ENCODE measurements at places on chromosomes 6 and 20. TPM values are rescaled to one million over a fixed set of nuclear protein-coding genes. Genes with fewer than 3 reads are reported as not detected.

DNA sequence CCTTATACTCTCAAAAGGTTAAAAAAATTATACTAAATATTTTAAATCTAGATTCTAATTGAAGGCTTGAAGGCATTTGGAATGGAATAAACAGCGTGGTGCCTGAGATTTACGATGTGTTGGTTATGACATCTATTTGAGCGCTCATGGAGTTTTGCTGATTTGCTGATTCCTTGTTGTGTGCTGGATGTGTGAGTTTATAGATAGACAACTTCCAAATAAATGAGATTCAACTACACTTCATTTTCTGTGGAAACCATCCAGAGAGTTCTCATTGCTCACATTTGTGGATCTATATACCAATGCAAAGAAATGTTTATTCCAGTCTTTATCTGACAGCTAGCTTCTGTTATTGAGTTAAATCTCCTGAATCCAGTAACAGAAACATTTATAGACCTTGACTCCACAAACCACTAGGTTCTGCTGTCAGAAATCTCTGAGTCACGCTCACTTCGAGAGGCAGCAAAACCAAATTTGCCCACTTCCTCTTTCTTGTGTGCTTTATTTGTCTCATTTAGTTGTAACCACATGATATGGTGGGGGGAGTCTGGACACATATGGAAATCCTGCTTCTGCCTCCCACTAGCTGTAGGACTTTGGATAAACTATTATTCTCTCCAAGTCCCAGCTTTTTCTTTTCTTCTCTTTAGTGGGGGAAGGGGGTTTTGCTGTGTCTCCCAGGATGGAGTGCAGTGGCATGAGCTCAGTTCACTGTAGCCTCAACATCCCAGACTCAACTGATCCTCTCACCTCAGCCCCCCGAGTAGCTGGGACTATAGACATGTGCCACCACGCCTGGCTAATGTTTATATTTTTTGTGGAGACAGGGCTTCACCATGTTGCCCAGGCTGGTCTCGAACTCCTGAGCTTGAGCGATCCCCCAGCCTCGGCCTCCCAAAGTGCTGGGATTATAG, 54.5 kb downstream of the IPCEF1 start:
- H3K4me3 ChIP-seq = no peak overlapping the region
- H3K27me3 ChIP-seq = no peaks in the 10 kb centered on the region
- no peaks in the 10 kb centered on the region for H3K36me3 ChIP-seq
- no peak overlapping the region for H3K27ac ChIP-seq

- H3K4me1 ChIP-seq = peaks cover 57% of the 10 kb centered on the region
- H3K27ac ChIP-seq = peak overlapping the region; percentile 0
- no peak for DNase-seq
- no peaks in the 10 kb centered on the region for H3K36me3 ChIP-seq
- H3K27me3 ChIP-seq = no peaks in the 10 kb centered on the region
Measured at GRCh38 chr6:85461798-85462170, 11.9 kb downstream of the NT5E start.

DNA sequence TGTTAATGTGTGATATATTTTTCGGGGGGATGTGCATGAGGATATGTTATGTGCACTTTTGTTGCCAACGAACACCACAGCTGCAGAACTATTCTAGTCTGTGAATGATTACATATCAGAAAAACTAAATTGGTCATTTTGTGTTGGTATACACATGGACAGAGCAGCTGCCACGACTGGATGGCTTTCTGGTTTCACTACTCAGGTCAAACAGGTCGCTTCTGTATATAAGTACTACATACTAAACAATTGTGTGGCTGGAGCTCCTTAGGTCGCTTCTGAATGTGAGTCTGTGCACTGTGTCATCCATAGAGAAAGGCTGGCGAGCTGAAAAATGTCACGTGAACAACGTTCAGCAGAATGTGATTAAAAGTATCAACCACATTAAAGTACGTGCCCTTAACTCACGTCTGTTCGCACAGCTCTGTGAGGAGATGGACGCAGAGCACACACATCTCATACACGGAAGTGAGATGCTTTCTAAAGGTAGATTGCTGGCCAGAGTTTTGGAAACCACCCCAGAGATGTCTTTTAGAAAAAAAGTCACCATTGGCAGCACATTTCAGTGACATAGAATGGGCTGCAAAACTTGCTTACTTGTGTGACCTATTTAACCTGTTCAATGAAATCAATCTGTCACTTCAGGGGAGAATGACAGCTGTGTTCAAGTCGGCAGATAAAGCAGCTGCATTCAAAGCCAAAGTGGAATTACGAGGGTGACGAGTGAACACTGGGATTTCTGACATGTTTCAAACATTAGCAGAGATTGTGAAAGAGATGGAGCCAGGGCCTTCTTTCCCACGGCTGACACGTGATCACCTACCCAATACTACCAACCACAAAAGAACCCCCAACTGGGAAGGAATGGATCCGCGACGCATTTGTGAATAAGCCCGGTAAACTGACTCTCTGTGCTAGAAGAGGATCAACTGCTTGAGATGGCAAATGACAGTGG, 176.6 kb downstream of the PDE10A start:
- no peak for DNase-seq
- no peaks in the 10 kb centered on the region for H3K4me1 ChIP-seq
- no peaks in the 10 kb centered on the region for H3K36me3 ChIP-seq
- H3K27ac ChIP-seq = no peak overlapping the region
- no peak overlapping the region for H3K4me3 ChIP-seq

DNA sequence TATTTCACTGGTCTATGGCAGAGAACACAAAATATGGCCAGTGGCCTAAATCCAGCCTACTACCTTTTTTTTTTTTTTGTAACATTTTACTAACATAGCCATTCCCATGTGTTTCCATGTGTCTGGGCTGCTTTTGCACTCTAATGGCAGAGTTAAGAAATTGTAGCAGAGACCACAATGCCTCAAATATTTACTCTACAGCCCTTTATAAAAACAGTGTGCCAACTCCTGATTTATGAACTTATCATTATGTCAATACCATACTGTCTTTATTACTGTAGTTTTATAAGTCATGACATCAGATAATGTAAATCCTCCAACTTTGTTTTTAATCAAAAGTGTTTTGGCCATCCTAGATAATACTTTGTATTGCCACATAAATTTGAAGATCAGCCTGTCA, 27.4 kb upstream of the CAP2 start:
- no peaks in the 10 kb centered on the region for H3K36me3 ChIP-seq
- H3K27me3 ChIP-seq = no peaks in the 10 kb centered on the region
- DNase-seq = no peak

- no peak overlapping the region for H3K27ac ChIP-seq
Measured at GRCh38 chr6:166235666-166236292, 68.1 kb upstream of the TBXT start.

GRCh38 chr6:132341646-132342045, 59.6 kb downstream of the MOXD1 start:
- no peaks in the 10 kb centered on the region for H3K4me1 ChIP-seq
- H3K4me3 ChIP-seq = no peak overlapping the region
- H3K27ac ChIP-seq = no peak overlapping the region

GRCh38 chr20:52103335-52103912, 88.2 kb downstream of the ZFP64 start:
- no peak overlapping the region for H3K27ac ChIP-seq
- peaks cover 30% of the 10 kb centered on the region for H3K4me1 ChIP-seq
- no peak for DNase-seq
- peaks cover 36% of the 10 kb centered on the region for H3K27me3 ChIP-seq

DNA sequence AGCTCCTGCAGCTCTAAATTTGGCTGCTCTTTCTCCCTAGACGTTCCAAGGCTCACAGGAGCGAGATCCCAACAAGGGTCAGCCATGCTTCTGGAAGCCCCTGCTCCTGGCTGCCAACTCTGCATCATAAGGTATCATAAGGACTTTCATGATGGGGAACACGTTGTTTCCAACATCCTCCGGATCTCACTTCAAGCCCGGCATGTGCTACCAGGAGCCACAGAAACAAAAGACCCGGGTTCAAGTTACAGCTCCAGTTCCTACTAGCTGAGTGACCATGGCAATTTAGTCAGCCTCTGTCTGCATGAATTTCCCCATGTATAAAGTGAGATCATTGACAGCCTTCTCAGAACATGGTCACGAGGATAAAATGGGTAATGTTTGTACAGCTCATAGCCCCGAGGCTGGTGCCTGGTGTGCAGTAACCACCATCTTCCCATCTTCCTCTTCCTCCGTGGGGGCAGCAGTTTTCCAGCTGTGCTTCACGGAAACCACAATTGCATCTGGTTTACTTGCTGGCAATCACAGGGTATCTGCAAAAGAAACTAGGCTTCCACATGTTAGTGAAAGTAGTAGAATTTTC, 209.0 kb upstream of the ECI2 start:
- H3K36me3 ChIP-seq = no peaks in the 10 kb centered on the region
- no peaks in the 10 kb centered on the region for H3K27me3 ChIP-seq
- no peaks in the 10 kb centered on the region for H3K4me1 ChIP-seq
- DNase-seq = no peak

- H3K36me3 ChIP-seq = no peaks in the 10 kb centered on the region
- no peak overlapping the region for H3K27ac ChIP-seq
- DNase-seq = no peak
- H3K4me3 ChIP-seq = no peak overlapping the region
- H3K4me1 ChIP-seq = no peaks in the 10 kb centered on the region
Measured at GRCh38 chr6:163790266-163790840, 375.8 kb downstream of the QKI start.

DNA sequence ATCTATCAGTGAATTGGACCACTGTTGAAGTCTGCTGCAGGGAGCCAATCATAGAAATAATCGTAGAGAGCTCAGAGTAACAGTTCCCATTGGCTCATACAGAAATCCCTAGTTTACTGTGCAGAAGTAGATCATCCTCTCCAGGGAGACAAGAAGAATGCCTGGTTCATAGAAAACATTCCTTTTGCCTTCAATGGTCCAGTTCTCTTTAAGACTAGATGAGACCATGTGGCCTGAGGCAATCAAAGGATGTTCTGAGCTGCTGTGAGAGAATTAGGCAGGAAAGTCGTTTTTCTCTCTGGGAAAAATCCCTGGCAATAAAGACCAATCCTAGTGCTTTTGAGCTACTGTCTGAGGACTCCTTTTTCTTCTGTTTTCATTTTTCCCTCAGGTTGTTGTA, 208.4 kb downstream of the CENPW start:
- no peak overlapping the region for H3K27ac ChIP-seq
- no peaks in the 10 kb centered on the region for H3K4me1 ChIP-seq
- no peak overlapping the region for H3K4me3 ChIP-seq

DNA sequence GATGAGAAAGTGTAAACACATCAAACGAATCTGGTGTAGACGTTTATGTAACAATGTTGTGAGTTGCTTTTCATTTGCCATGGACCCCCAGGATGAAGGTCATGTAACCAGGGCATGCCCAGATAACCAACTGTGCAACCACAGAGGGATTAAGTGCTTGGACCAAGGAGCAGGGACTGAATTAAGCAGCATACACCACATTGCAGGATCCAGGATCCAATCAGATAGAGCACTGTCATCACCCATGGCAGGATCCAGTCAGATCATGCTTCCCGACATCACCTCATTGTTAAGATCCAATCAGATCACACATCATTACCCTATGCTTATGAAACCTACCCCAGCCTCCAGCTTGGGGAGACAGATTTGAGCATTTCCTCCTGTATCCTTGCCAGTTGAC, 74.3 kb upstream of the RCAN2 start:
- no peaks in the 10 kb centered on the region for H3K36me3 ChIP-seq
- DNase-seq = no peak
- no peaks in the 10 kb centered on the region for H3K27me3 ChIP-seq
- H3K4me3 ChIP-seq = no peak overlapping the region
- H3K4me1 ChIP-seq = no peaks in the 10 kb centered on the region

DNA sequence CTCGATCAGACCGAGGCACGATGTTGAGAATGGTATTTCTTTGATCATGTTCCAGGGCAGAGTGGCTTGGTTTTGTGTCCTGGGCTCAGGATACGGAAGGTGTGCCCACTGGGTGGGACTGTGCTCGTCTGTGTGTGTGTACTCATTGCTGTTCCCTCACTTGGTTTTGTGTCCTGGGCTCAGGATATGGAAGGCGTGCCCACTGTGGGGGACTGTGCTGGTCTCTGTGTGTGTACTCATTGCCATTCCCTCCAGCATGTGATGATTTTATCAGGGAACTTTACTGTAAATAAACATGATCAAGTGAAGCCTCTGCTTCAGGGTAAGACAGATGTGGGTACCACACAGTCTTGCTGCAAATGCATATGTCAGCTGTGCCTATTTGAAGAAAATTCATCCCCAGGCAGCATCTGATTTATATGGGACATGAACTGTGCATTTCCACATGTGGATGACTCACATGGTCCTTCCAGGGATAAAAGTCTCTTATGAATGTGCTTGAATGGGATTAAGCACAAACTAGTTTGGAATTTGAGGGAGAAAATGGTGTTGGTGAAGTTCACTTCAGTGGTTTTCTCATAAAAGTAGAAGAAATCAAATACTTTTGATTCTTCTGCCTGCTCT, 274.3 kb downstream of the QKI start:
- no peak overlapping the region for H3K4me3 ChIP-seq
- no peaks in the 10 kb centered on the region for H3K4me1 ChIP-seq
- DNase-seq = no peak
- H3K36me3 ChIP-seq = no peaks in the 10 kb centered on the region
- H3K27ac ChIP-seq = no peak overlapping the region
- H3K27me3 ChIP-seq = no peaks in the 10 kb centered on the region

HCRTR2 gene
- not detected for total RNA-seq

HDGFL1 gene
- total RNA-seq = not detected

PAQR8 gene
- total RNA-seq = 1.9 TPM

FAM217A gene
- total RNA-seq = not detected

LTA gene
- 16.7 TPM for total RNA-seq

LY6G6D gene
- total RNA-seq = not detected

SLC2A10 gene
- total RNA-seq = not detected

ZNF76 gene
- 53.4 TPM for total RNA-seq

FAM209B gene
- total RNA-seq = 3.9 TPM

All from CD4-positive, alpha-beta T cell (primary cell).